SW 1271 (cell line): ENCODE measurements at places on chromosomes 12 and 14.

DNA sequence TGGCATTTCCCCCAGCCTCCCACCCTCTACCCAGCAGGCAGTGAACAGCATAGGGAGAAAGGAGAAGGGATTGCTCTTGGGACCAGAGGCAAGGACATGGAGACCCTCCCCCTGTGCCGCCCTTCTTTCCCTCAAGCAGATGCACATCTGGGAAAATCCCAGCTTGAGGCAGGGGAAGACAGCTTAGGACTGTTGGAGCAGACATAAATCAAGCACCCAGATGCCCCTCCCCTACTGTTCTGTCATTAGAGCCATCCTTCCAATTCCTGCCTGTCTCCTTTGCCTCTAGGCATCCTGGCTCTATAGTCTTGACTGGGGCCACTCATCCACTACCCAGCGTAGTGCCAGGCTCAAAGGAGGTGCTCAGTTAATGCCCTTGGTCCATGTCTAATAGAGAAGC lies 7.5 kb upstream of the CISTR start:
- DNase-seq, result no peak

DNA sequence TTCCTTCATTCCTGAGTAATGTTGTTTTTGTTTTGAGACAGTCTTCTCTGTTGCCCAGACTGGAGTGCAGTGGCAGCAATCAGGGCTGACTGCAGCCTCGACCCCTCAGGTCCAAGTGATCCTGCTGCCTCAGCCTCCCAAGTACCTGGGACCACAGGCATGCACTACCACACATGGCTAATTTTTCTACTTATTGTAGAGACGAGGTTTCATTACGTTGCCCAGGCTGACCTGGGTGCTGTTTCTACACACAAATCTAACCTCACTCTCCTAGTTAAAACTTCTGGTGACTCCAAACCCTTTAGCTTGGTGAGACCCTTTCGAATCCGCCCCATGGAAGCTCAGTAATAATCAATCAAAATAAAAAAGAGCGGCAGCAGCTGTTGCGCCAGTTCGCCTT lies 1.3 kb downstream of the TMEM116 start:
- DNase-seq, result no peak

DNA sequence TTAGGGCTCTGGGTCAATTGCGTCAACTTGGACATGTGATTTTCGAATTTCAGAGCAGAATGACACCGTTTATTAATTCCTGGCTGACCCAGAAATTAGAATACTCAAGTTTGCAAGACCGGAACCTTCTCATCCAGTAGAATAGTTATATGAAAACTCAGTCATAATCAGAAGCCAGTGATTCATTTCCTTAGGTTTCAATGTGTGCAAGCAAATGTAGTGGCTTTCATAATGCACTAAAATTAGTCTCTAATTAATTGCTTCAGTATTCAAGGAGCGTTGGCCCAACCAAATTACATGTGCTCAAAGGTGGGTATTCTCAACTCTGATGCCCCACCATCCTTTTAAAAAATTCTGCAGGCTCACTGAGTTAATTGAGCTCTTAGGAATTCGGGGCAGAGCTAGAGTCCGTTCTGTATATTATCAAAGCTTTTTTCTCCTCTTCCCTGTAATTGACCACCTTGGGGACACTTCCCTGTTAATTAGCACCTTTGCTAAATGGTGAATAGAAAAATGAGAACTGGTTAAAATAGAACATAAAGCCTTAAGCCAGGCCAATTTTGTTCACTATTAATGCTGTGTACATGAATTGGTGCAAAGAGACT lies 55.4 kb downstream of the DAO start:
- DNase-seq, result no peak

- DNase-seq, result no peak
These were observed 1.2 kb downstream of the REM2 start for GRCh38 chr14:22884076-22884737.
